ENCODE measurements at places on chromosomes 1 and 21.

GRCh38 chr1:212858461-212859265, 588 bp downstream of the FLVCR1 start:
- peak; percentile 42 for DNase-seq
- H3K4me3 ChIP-seq, result peak overlapping the region; percentile 89
- peaks cover 24% of the 10 kb centered on the region for H3K4me1 ChIP-seq
- no peaks in the 10 kb centered on the region for H3K36me3 ChIP-seq
- peak overlapping the region; percentile 65 for H3K27ac ChIP-seq

DNA sequence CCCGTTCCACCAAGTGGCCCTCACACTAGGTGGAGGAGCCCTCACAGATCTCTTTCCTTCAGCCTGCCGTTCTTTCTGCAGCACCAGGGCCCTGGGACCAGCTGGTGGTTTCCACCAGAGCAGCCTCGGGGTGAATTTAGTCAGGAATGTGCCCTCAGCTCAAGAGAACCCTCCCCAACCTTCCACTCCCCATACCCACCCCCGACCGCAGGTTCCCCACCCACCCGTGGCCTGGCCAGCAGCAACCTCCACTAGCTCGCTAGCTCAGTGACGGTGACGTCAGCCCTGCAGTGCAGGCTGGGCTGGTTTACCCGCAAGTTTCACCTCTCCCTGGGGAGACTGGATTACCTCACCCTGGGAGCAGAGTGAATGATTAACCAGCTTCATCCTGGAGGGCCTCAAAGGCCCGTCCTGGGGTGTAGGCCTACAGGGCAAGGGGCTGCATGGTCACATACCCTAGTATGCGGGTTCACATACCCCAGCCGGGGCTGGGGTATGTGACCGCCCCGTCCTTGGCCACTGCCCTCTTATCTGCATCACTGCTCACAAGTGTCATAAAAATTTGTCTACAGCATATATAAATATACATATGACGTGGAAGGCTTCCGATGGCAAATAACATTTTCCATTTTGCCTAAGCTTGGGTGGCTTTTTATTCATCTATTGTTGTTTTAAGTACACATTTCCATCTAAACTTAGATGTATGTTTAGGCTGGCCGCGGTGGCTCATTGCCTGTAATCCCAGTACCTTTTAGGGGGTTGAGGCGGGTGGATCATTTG, 24.5 kb downstream of the ELF3 start:
- H3K27ac ChIP-seq, result peak overlapping the region; percentile 84
- H3K36me3 ChIP-seq, result no peaks in the 10 kb centered on the region
- peaks cover 18% of the 10 kb centered on the region for H3K4me1 ChIP-seq
- H3K4me3 ChIP-seq, result no peak overlapping the region
- DNase-seq, result peak; percentile 96

DNA sequence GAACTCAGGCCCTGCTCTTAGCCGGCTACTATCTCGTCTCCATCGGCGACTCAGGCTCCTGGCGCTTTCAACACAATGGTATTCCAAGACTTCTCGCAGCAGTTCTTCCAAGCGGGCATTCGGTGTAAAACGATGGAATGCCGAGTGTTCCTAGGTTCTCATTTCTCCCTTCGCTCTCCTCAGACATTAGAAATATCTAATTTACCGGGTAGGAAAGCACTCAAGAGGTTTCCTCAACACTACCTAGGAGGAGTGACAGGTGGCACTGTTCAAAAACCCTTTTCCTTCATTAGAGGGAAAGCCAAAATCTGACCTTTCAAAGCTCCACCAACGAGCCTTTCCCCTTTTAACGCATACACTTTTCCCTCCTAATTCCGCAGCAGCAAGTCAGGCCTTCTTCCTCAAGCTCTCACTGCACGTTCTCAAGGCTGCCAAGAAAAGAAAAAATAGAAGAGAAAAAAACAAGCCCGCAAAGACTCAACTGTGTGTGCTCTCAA, 601 bp downstream of the UBE2G2 start:
- H3K27me3 ChIP-seq, result no peaks in the 10 kb centered on the region
- H3K27ac ChIP-seq, result peak overlapping the region; percentile 69
- peak; percentile 26 for DNase-seq
- H3K36me3 ChIP-seq, result peaks cover 15% of the 10 kb centered on the region
- peak overlapping the region; percentile 93 for H3K4me3 ChIP-seq

DNA sequence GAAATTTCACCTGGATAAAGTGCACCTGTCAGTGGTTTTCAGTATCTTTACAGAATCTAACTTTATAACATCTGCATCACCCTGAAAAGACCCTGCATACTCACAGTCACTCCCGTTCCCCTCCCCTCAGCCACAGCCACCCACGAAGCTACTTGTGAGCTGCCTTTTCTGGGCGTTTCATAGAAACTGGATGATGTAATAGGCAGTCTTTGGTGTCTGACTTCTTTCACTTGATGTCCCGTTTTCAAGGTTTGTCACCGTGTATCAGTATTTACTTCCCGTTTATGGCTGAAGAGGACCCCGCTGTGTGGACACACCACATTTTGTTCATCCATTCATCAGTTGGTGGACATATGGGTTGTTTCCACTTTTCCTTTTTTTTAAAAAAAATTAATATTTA, 47.8 kb upstream of the LRRC3 start:
- no peaks in the 10 kb centered on the region for H3K27me3 ChIP-seq
- no peak for DNase-seq
- H3K36me3 ChIP-seq, result no peaks in the 10 kb centered on the region
- no peak overlapping the region for H3K27ac ChIP-seq
- no peaks in the 10 kb centered on the region for H3K4me1 ChIP-seq

- H3K36me3 ChIP-seq, result no peaks in the 10 kb centered on the region
- no peak overlapping the region for H3K27ac ChIP-seq
- no peaks in the 10 kb centered on the region for H3K4me1 ChIP-seq
- no peaks in the 10 kb centered on the region for H3K27me3 ChIP-seq
- no peak overlapping the region for H3K4me3 ChIP-seq
Observed at GRCh38 chr1:111961773-111962565, 27.5 kb downstream of the KCND3 start.

DNA sequence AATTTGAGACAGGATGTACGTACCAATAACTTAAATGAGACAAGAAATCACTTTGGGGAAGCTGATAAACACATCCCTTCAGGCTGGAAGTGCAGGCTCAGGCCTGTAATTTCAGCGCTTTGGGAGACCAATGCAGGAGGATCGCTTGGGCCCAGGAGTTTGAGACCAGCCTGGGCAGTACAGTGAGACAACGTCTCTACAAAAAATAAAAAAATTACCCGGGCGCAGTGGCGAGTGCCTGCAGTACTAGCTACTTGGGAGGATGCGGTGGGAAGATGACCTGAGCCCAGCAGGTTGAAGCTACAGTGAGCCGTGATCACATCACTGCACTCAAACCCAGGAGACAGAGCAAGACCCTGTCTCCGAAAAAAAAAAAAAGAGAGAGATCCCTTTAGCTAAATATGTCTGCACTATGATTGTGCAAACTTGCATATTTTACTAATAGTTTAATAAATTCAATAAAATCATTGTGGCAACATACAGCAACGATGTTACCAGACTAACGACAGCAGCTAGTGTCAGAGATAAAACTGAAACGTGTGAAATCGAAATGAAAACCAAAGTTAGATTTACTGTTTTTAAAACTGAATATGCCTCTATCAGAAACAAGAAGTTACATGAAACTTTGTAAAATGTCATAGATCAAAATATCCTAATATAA, 54.7 kb downstream of the CD2 start:
- H3K4me3 ChIP-seq, result no peak overlapping the region
- H3K27ac ChIP-seq, result no peak overlapping the region
- no peaks in the 10 kb centered on the region for H3K4me1 ChIP-seq
- H3K27me3 ChIP-seq, result peaks cover 5% of the 10 kb centered on the region
- H3K36me3 ChIP-seq, result no peaks in the 10 kb centered on the region

- peaks cover 7% of the 10 kb centered on the region for H3K4me1 ChIP-seq
- H3K36me3 ChIP-seq, result no peaks in the 10 kb centered on the region
- H3K27me3 ChIP-seq, result no peaks in the 10 kb centered on the region
Observed at GRCh38 chr1:198467342-198467741, 73.1 kb downstream of the ATP6V1G3 start.

DNA sequence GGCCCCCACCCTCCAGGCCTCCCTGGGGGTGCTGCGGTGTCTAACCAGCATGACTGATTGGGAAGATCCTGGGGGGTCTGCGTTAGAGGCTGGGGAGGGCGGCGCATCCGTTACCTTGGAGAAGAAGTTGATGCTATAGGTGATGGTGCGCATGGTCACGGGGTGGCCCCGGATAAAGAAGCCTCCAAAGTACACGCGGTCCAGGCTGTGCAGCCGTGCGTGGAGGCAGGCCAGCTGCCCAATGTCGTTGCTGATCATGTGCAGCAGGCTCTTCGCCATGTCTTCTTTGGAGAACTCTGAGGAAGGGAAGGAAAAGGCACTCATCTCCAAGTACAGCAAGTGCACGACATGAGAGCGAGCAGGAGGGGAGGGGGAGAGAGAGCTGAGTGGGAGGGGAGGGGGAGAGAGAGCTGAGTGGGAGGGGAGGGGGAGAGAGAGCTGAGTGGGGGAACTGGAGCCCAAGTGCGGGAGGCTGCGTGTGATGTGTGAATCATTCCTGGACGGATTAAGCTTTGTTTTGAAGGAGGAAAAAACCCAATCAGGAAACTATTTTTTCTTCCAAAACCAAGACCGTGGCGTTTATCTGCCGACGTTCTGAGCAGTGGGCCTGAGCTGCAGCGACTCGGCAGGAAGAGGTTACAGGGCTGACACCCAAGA, 7.2 kb downstream of the PANK4 start:
- H3K4me3 ChIP-seq, result no peak overlapping the region
- DNase-seq, result no peak
- no peaks in the 10 kb centered on the region for H3K27me3 ChIP-seq
- H3K27ac ChIP-seq, result no peak overlapping the region

DNA sequence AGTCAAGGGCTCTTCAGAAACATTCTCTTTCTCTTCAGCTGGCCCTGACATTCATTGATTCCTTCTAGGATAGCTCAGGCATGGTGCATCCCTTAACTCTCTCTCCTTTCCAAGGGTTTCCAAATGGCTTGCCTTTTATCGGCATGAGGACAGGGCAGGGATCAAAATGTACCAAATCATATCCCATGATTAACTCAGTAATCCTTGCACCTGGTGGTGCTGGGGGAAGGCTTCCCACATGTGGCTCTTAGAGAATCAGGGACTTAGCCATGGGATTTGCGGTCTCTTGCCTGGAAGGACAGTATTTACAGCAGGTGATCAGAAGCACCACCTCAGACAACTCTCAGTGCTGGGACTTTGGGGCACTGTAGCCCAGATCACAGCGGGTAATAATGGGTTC, 46.2 kb upstream of the EDEM3 start:
- no peaks in the 10 kb centered on the region for H3K27me3 ChIP-seq
- H3K4me1 ChIP-seq, result no peaks in the 10 kb centered on the region
- DNase-seq, result no peak

GRCh38 chr1:210949039-210949438, 184.9 kb downstream of the KCNH1 start:
- no peaks in the 10 kb centered on the region for H3K4me1 ChIP-seq
- H3K4me3 ChIP-seq, result no peak overlapping the region
- H3K27me3 ChIP-seq, result no peaks in the 10 kb centered on the region

GRCh38 chr1:232377494-232377770, 252.5 kb downstream of the SIPA1L2 start:
- H3K27ac ChIP-seq, result no peak overlapping the region
- no peaks in the 10 kb centered on the region for H3K4me1 ChIP-seq
- no peak overlapping the region for H3K4me3 ChIP-seq
- H3K36me3 ChIP-seq, result no peaks in the 10 kb centered on the region

GRCh38 chr1:153392258-153392657, 1.4 kb upstream of the S100A8 start:
- no peak for DNase-seq
- H3K27me3 ChIP-seq, result no peaks in the 10 kb centered on the region
- H3K4me3 ChIP-seq, result no peak overlapping the region
- H3K36me3 ChIP-seq, result no peaks in the 10 kb centered on the region
- no peak overlapping the region for H3K27ac ChIP-seq

DNA sequence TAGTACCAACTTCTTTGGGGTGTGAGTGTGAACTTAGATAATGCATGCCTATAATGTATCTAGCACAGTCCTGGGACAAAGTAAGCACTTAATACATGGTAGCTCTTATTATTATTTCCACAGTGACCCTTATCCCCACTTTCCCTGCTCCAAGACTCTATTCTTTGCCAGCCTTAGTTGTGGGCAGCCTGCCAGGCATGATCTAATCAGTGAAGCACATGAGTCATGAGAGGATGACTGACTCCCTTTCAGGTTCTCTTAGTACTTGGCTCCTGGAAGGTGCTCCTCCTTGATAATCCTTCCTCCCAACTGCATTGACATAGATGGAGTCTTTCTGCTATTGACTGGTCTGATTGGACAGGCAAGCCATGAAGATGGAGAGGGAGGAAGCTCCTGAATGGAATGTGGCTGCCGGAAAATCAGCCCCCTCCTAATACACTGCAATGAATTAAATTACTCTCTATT, 17.4 kb upstream of the GNG12 start:
- H3K4me1 ChIP-seq, result peaks cover 28% of the 10 kb centered on the region
- DNase-seq, result peak; percentile 90
- no peaks in the 10 kb centered on the region for H3K27me3 ChIP-seq
- H3K27ac ChIP-seq, result peak overlapping the region; percentile 70

DNA sequence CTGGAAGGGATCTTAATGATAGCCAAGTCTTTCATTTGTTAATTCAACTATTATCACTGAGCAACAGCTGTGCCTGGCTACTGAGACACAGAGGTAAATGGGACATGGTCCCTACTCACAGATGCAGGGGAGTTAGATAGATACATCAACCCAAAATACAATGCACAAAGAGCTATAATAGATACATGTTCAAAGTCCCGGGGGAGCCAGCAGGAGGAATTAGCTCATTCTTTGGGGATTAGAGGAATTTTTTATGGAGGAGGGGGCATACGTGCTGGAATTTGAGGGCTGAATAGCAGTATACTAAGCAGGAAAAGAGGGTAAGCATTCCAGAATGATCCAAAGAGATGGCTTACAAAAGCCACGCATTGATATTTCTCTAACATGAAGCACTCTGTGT, 34.6 kb downstream of the C8B start:
- H3K4me1 ChIP-seq, result no peaks in the 10 kb centered on the region
- no peak overlapping the region for H3K4me3 ChIP-seq
- DNase-seq, result no peak
- no peaks in the 10 kb centered on the region for H3K27me3 ChIP-seq

DNA sequence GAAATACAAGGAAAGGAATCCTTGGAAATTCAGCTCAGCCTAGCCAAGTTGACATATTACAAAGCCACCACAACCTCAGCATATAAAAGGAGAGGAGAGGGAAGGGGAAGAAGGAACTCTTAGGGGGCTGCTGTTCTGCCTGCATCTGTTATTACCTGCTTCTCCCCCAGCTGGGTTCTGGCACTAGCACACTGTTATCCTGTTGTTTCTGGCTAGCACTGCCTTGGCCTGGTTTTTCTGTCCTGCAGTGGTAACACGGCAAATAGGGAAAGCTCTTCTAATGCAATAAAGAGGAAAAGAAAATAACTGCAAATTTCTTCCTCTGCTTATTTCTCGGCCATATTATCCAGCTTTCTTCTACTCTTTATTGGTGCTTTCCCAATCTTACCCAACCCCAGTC, 16.5 kb upstream of the VCAM1 start:
- DNase-seq, result no peak
- no peaks in the 10 kb centered on the region for H3K36me3 ChIP-seq
- no peaks in the 10 kb centered on the region for H3K27me3 ChIP-seq
- H3K27ac ChIP-seq, result no peak overlapping the region
- no peak overlapping the region for H3K4me3 ChIP-seq
- peaks cover 10% of the 10 kb centered on the region for H3K4me1 ChIP-seq

Data from astrocyte (in vitro differentiated cells and primary cell).